Stimulated activated CD4-positive, alpha-beta T cell treated with anti-CD3 and anti-CD28 coated beads, Interleukin-15, amount 100 ng/mL, for 1 hour (primary cell): ENCODE measurements at places on chromosomes 4 and X.

DNA sequence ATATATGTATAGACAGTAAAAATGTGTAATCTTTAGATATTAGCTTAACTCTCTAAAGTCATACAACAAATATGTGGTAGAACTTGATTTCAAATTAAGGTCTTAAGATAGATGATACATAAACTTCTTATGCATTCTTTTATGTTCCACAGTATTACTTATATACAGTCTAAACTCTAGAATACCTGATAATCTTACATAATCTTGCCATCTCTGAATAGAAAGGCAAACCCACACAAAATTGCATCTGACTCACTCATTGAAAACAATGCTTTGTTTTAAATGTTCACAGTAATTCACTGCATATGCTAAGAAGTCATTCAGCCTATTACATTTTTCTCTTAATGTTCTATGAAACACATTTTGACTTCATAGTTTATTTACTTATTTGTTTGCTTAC, 10.1 kb downstream of the SULT1B1 start:
- DNase-seq: no peak

DNA sequence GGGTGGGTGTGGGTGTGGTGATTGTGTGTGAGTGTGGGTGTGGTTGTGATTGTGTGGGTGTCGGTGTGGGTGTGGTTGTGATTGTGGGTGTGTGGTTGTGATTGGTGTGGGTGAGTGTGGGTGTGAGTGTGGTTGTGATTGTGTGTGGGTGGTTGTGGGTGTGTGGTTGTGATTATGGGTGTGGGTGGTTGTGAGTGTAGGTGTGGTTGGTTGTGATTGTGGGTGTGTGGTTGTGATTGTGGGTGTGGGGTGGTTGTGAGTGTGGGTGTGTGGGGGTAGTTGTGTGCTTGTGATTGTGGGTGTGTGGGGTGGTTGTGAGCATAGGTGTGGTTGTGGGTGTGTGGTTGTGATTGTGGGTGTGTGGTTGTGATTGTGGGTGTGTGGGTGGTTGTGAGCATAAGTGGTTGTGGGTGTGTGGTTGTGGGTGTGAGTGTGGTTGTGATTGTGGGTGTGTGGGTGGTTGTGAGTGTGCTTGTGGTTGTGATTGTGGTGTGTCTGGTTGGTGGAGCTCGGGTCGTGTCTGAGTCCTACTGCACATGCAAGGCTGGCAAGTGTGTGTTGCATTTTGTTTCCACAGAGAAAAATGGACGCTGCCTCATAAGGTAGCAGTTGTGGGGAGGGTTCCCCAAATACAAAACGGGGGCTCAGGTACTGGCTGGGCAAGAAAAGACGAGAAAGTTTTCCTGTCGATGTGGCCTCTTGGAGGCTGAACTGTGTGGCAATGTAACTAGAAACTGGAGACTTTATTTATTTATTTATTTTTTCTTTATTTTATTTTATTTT, 116.7 kb downstream of the UBE2K start:
- no peak for DNase-seq

GRCh38 chr4:88759039-88759894, 61.6 kb upstream of the NAP1L5 start:
- no peak for DNase-seq

DNA sequence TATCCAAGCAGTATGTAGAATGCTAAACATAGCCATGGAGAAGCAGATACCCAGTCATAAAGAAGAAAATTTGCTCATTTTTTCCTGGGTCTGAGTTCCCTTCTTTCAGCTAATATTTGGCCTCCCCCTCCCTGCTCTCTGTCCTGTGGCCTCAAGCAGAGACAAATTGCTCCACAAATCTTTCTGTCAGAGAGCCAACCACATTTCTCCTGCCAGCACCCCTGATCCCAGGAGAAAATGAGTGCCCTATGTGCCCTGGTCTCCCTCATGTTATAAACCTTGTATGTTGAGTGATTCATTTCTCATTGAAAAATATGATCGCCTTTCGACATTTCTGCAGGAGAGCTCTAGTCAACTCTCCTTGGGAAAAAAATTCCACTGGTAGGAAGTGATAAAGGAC, 82.0 kb downstream of the TMEM156 start:
- DNase-seq: no peak

GRCh38 chr4:115292320-115293092, 179.1 kb upstream of the NDST4 start:
- DNase-seq: no peak

- no peak for DNase-seq
Measured at GRCh38 chr4:6379767-6380745, 92.4 kb downstream of the PPP2R2C start.

DNA sequence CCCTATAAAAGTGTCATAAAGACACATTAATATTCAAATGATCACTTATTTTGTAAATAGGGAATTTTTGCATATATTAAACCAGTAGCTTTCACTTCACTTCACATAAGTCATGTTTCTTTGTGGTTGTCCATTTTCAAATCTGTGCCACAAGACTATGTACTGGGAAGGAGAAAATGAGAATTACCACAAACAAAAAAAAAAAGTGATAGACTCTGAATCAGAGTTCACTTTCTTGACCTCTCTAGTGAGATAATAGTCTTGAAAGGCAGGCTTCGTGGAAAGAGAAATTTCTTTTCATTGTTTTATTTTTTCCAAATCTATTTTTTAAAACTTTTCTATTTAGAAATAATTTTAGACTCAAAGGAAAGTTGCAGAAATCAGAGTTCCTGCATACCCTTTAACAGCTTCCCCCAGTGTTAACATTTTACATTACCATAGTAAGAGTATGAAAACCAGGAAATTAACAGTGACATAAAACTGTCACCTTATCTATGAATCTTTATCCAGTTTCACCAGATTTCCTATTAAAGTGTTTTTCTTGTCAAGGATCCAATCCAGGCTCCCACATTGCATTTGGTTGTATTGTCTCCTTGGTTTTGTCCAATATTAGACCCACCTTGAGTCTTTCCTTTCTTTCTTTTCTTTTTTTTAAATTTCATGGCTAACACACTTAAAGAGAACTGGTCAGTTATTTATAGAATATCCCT, 215.4 kb upstream of the PGRMC2 start:
- no peak for DNase-seq

DNA sequence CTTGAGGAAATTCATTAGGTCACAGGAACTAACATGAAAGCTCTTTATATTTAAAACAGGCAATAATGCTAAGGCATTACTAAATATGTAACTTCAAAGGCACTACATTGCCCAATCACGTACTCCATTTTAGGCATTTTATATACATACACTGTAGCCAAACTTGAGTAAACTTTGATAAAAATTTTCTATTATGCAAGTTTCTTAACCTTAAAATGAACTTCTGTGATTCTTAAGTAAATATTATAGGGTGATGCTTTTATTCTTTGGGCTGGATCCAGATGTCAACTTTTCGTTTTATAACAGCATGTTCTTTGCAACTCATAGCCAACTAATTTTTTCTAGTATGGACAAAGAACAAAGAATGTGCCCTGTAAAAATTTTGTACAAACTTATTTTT, 28.3 kb upstream of the MAP9 start:
- no peak for DNase-seq

- DNase-seq: no peak
Measured at GRCh38 chr4:172169871-172170270, 356.7 kb downstream of the GALNTL6 start.

DNA sequence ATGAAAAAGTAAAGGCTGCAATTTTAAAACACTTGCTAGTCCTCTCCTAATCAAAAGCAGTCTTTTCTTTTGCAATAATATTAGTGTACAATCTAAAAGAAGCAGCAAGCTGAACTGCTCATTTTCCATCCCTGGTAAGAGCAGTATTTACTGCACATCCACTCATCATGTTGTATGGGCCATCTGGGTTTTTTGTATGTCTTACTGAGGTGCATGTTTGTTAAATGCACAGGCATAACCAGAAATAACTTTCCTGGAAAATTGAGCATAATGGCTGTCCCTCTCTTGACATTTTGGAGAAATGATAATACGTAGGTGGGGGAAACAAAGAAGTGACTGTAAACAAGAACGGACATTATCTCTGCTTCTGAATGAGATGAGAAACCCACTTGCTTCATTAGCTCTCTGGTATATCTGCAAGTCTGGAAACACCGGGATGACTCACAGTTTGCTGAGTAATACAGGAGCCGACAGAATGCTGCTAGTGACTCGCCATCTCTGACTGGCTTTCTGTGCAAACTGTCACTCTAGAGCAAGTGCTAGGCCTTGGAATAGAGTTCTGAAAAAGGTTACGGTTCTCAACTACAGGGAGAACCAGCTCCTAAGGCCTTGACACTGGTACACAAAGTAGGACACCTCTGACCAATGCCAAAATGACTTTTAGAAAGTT, 85.7 kb upstream of the MTM1 start:
- no peak for DNase-seq

- DNase-seq: no peak
Measured at GRCh38 chr4:168092176-168092712, at the start of gene ANXA10. ANXA10 (plus strand) TSS chr4:168092537; CDS start chr4:168092701, 164 bp downstream.

DNA sequence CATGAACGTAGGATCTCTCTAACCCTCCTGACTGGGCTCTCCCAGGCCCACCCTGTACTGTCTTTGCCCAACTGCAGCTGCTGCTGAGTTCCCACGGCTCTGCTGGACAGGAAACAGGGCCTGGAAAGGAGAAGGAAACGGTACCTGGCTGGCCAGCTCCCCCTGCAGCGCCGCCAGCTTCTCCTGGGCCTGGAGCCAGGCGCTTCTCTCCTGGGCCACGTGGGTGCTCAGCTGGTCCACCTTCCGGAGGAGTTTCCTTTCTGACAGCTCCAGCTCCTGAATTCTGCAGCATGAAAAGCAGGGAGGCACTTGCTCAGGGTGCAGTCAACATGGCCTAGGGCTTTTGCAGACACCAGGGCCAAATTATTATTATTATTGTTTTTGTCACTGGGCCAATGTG, 6.5 kb downstream of the C4orf50 start:
- no peak for DNase-seq

DNA sequence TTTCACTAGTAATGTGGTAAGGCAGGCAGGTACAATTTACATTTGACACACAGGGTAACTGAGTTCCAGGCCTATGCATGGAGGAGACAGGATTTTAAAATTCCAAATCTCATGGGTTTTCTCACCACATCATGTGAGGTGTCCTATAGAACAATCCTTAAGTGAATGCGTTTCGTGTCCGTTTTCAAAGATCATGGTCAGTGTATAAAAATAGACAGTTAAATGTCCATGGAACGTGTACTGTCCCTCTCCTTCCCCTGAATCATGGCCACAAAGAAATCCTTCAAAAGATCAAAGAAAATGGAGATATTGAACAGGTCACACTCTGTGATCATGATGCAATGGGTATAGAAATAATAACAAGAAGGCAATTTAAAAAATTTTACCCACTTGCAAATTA, 42.0 kb downstream of the LIMCH1 start:
- no peak for DNase-seq

DNA sequence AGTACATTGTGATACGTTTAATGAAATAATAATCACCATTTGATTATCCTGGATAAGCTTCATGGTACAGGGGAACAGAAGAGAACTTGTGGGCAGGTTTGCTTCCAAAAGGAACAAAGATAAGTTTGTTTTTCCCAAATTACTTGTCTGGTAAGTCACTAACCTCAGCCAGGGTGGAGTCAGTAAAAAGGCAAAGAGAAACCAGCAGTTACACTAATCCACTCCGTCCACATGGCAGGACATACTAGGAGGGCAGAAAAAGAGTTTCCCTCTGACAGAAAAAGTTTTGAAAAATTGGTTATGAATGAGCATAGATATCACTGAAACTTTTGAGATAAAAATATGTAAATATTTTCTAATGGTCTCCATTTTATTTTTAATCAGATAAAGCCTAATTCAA, 285.9 kb downstream of the IL15 start:
- DNase-seq: no peak

GRCh38 chr4:153209410-153209809, 5.2 kb downstream of the TRIM2 start:
- no peak for DNase-seq

DNA sequence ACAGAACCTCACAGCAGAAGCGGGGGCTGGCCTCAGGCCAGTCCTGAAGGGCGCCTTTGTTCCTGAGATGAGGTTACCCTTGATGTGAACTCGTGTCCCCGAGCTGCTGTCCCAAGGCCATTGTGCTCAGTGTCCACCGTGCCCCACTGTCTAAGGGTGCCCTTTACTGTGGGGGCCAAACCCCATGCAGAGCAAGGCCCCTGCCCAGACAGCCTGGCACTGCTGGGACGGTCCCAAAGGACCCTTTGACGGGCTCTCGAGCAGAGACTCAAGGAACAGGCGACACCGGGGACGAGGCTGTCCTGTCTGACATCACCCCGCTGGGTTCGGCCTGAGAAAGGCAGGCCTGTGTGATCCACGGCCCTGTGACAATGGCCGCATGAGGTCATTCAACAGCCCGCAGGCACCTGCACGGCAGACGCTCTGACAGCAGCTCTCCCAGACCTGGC, 100.6 kb downstream of the ABLIM2 start:
- DNase-seq: no peak

DNA sequence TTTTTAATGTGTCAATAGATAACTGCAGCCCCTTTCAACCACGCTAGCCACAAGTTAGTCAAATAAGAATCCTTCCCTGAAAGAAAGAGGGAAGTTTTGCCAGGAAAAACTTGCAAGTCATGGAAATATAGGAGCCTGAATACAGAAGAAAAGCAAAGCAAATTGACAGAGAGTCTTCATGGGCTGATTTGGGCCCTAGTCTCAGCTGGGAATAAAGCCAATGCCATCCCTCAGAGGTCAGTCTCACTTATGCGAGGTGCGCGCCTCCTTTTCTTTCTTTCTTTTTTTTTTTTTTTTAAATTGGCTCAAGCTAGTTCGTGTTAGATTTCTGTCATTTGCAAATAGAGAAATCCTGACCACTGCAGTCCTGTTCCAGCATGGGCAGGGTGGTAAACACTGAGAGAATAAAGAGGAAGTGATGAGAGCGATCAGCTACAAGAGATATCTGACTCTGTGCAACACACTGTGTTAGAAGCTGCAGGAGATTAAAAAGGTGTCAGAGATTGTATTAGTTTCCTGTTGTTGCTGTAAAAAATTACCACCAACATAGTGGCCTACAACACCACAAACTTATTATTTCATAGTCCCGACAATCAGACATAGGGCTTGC, 299.7 kb downstream of the LDB2 start:
- DNase-seq: no peak
